ENCODE measurements at places on chromosomes 13 and 19. TPM values are rescaled to one million over a fixed set of nuclear protein-coding genes. Genes with fewer than 3 reads are reported as not detected.

INSL3 gene
- not detected for total RNA-seq

DNA sequence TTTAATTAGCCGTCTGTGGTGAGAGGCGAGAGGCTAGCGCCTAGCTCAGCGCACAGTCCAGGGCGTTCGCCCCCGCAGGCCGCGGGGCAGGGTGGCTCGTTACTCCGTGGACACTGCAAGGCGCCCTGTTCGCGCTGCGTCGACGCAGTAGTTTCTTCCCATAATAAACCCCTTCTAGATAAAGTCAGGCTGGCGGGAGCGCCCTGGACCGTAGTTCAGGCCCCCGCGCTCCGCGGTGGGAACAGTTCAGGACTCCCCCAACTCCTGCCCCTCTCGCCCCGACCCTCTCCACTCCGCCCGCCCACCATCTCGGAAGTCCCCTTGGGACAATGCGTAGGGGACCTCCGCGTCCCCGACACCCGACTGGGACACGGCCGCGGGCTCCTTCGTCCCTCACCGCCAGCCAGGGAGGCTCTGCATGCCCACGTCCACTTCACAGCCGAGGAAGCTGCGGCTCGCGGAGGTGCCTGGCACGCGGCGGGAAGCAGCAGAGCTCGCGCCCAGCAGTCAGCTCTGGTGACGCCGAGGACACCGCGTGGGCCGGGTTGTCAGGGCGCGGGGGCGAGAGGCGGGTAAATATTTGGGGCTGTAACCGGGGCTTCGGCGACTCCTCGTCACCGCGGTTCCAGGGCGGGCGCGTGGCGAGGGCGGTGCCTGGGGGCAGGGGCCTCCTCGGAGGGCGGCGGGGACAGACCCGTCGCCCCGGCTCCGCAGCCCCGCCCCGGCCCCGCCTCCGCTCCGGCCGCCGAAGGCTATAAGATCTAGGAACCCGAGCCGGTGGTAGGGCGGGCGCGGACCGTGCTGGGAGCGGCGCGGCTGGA lies at the start of gene RGCC:
RGCC (plus strand) TSS at position 783 of the 821 bp plus-strand sequence. CDS start 158 bp downstream, outside the sequence.
- peak within 1 kb of the TSS; percentile 47 for H3K27ac ChIP-seq
- H3K27me3 ChIP-seq = peaks cover 18% of the 10 kb centered on the region
- peaks cover 4% of the 10 kb centered on the region for H3K4me1 ChIP-seq
- H3K4me3 ChIP-seq = peak within 1 kb of the TSS; percentile 73
- H3K36me3 ChIP-seq = peaks cover 10% of the 10 kb centered on the region

GRCh38 chr13:97256343-97256783 lies 34.2 kb downstream of the MBNL2 start:
- H3K27ac ChIP-seq = peak overlapping the region; percentile 74
- DNase-seq = no peak
- H3K4me1 ChIP-seq = peaks cover 87% of the 10 kb centered on the region
- no peaks in the 10 kb centered on the region for H3K36me3 ChIP-seq

TRPM4 gene
- 11.2 TPM for total RNA-seq

GRCh38 chr13:29936051-29936813 lies 85.8 kb upstream of the UBL3 start:
- H3K36me3 ChIP-seq = no peaks in the 10 kb centered on the region
- H3K4me3 ChIP-seq = no peak overlapping the region
- H3K27ac ChIP-seq = no peak overlapping the region
- no peaks in the 10 kb centered on the region for H3K27me3 ChIP-seq

KCNRG gene
- total RNA-seq = 0.72 TPM

C19orf73 gene
- 3.7 TPM for total RNA-seq

DNA sequence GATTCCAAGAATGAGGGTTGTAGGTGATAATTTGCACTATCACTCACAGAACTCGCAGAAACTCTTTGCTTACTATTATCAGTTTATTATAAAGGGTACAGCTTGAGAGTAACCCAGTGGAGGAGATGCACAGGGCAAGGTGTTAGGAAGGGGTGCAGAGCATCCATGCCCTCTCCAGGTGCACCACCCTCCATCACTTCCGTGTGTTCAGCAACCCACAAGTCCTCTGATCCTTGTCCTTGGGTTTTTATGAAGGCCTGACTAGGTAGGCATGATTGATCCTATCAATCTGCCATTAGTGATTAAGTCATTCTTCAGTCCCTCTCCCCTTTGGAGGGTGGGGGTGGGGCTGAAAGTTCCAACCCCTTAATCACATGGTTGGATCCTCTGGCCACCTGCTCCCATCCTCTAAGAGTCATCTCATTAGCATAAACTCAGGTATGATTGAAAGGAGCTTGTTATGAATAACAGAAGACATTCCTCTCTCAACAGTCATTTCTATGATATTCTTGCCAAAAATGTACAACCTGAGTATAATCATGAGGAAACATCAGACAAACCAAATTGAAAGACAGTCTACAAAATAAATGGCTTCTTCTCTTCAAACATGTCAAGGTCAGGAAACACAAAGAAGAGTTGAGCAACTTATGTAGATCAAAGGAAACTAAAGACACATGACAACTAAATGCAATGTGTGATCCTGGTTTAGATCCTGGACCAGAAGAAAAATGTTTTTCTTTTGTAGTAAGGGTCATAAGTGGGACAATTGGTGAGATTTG lies 225.4 kb downstream of the PCCA start:
- no peak for DNase-seq
- no peaks in the 10 kb centered on the region for H3K4me1 ChIP-seq
- H3K4me3 ChIP-seq = no peak overlapping the region
- H3K27me3 ChIP-seq = no peaks in the 10 kb centered on the region
- H3K36me3 ChIP-seq = no peaks in the 10 kb centered on the region

KLHL1 gene
- total RNA-seq = not detected

DNA sequence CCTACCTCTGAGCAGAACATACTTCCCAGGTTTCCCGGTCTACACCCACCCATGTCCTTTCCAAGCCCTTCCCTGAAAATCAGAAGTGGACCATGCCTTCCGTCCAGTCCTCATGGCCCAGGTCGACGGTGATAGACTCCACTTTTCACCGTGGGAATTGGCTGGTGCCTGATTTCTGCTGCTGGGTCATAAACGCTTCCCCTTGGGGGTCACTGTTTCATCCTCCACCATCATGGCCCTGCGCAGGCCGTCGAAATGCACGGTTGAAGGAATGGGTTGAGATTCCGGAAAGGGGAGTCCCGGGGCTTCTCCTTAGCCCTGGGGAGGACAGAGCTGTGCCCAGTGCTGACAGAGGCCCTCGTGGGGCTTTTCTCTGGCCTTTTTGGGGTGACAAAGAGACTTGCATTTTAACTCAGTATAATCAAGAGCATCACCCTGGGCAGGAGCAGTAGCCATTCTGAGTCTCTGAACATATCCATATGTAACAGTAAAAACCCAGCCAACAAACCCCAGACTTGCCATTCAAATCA lies 75.5 kb downstream of the SOX1 start:
- H3K4me1 ChIP-seq = no peaks in the 10 kb centered on the region
- no peak overlapping the region for H3K4me3 ChIP-seq
- H3K27ac ChIP-seq = no peak overlapping the region
- DNase-seq = no peak
- H3K27me3 ChIP-seq = no peaks in the 10 kb centered on the region

ITGBL1 gene
- total RNA-seq = 4.4 TPM

DNA sequence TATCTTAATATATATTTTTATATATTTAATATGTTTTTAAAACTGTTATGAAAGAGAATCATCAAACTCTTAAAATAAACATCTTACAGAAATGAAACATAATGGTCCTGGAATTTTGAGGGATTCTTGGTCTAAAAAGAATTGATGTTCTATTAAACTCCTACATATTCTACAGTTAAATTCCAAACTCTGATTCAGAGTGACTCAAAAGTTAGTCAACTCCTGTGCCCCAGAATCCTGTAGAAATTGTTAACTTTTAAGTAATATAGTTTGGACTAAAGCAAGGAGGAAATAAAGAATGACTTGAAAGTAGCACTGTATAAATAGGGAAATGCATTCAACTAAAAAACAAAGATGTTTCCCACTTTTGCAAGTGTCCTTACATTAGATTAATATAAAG lies 47.7 kb downstream of the FNDC3A start:
- H3K27me3 ChIP-seq = no peaks in the 10 kb centered on the region
- DNase-seq = no peak
- H3K27ac ChIP-seq = no peak overlapping the region
- H3K4me3 ChIP-seq = no peak overlapping the region

CEACAM1 gene
- 0.67 TPM for total RNA-seq

Data from gastrocnemius medialis (tissue), 4 donors.